ENCODE measurements at places on chromosomes 1 and 21.

DNA sequence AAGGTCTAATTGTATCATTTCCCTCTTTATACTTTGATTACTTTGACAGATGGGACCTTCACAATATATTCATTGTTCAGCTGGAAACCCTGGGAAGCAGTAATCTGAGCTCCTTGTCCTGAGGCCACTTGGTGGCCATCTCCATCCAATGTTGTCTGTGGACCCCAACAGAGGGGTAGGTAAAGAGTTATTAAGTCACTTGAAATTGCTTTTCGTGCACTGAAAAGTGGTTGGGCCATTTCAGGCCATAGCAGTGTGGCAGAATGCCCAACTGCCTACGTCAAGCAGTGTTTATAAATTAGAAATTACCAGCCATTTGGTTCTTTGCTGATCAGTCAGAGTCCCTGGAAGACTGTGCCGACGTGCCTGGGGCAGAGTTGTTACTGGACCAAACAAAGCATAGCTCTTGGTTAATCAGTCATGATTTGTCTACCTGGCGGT lies 308.3 kb upstream of the USP25 start:
- peaks cover 4% of the 10 kb centered on the region for H3K36me3 ChIP-seq
- no peaks in the 10 kb centered on the region for H3K27me3 ChIP-seq
- no peak overlapping the region for H3K27ac ChIP-seq
- no peak overlapping the region for H3K4me3 ChIP-seq
- no peak for DNase-seq

DNA sequence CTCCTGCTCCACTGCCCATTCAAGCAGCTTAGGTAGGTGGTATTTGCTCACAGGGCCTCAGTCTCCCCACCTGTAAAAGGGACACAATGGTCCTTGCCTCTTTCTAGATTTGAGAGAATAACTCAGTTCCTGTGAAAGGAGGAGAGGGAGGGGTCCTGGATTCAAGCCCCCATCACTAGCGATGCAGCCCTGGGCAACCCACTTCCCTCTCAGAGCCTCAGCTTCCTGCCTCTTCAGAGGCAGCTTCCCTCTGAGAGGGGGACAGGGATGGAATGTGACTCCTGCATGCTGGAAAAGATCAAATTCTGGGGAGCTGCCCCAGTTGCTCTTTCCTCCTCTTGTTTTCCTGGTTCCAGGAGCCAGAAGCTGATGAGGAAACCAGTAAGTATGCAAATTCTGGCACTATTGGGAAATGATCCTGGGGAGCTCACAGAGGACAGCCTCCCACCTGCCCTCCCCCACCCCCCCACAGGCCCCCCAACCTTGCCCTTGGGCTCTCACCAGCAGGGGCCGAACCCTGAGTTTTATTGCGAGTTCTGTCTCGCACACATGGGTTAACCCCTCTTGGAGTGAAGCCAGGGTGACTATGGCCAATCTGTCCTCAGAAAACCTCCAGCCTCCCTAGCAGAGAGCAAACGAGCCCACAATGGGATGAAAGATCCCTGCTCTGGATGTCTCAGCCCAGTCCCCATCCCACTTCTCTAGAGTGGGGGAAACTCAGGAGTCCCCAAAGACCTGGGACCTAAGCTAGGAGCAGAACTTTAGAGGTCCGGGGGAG lies 11.7 kb downstream of the ZC3H12A start:
- H3K36me3 ChIP-seq: peaks cover 20% of the 10 kb centered on the region
- no peak overlapping the region for H3K4me3 ChIP-seq
- DNase-seq: no peak
- peak overlapping the region; percentile 38 for H3K27ac ChIP-seq

- peaks cover 14% of the 10 kb centered on the region for H3K4me1 ChIP-seq
- no peak overlapping the region for H3K4me3 ChIP-seq
- peak overlapping the region; percentile 19 for H3K27ac ChIP-seq
- DNase-seq: no peak
Observed at GRCh38 chr1:246617768-246618167, 51.5 kb downstream of the CNST start.

- DNase-seq: no peak
- H3K4me1 ChIP-seq: peaks cover 7% of the 10 kb centered on the region
- no peak overlapping the region for H3K4me3 ChIP-seq
- H3K27me3 ChIP-seq: peaks cover 60% of the 10 kb centered on the region
Observed at GRCh38 chr1:150545486-150546032, 3.6 kb upstream of the ADAMTSL4 start.

- no peak for DNase-seq
- H3K4me3 ChIP-seq: no peak overlapping the region
- H3K36me3 ChIP-seq: no peaks in the 10 kb centered on the region
- no peak overlapping the region for H3K27ac ChIP-seq
Observed at GRCh38 chr1:156399355-156400125, 30.5 kb downstream of the RHBG start.

GRCh38 chr1:24999426-24999825 lies 69.3 kb upstream of the RUNX3 start:
- peaks cover 30% of the 10 kb centered on the region for H3K36me3 ChIP-seq
- H3K4me3 ChIP-seq: no peak overlapping the region
- peak overlapping the region; percentile 71 for H3K27ac ChIP-seq
- DNase-seq: no peak
- no peaks in the 10 kb centered on the region for H3K27me3 ChIP-seq
- peaks cover 84% of the 10 kb centered on the region for H3K4me1 ChIP-seq

GRCh38 chr1:153570874-153571273 lies 5.2 kb upstream of the S100A2 start:
- H3K27me3 ChIP-seq: peaks cover 4% of the 10 kb centered on the region
- peaks cover 48% of the 10 kb centered on the region for H3K4me1 ChIP-seq
- H3K4me3 ChIP-seq: no peak overlapping the region
- H3K36me3 ChIP-seq: no peaks in the 10 kb centered on the region
- DNase-seq: no peak
- H3K27ac ChIP-seq: no peak overlapping the region

DNA sequence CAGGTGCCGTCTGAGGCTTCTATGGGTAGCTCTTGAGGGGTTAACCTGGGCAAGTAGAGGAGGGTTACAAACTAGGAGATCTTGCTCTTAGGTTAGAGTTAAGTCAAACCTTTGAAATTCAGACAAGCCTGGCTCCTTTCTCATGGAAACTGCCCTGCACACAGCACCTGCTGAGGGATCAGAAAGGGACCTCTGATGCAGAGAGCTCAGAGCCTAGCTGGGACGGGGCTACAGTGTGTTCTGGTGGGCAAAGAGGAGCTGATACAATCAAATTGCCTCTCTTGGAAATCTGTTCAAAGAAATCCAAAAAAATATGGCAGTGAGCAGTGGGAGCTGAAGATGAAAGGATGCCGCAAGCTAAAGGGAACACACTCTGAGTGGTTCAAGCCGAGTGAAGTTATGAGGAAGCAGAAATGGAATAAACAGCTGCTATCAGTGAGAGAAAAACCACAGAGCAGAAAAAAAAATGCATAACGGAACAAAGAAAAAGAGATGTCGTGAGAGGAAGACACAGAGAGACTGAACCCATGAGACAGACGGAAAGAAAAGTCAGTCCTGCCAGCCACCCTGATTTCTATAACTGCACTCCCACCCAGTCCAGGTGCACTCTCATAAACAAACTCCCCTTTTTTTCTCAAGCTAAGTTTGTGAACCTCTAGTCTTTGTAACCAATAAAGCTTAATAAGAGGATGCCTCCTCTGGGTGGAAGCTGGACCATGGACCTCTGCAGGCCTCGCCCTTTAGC lies 26.6 kb downstream of the PAFAH2 start:
- peak; percentile 21 for DNase-seq
- H3K36me3 ChIP-seq: peaks cover 44% of the 10 kb centered on the region

- no peak overlapping the region for H3K27ac ChIP-seq
- H3K27me3 ChIP-seq: no peaks in the 10 kb centered on the region
- H3K4me1 ChIP-seq: no peaks in the 10 kb centered on the region
- no peak overlapping the region for H3K4me3 ChIP-seq
Observed at GRCh38 chr21:16619281-16619680, 889.5 kb downstream of the USP25 start.

DNA sequence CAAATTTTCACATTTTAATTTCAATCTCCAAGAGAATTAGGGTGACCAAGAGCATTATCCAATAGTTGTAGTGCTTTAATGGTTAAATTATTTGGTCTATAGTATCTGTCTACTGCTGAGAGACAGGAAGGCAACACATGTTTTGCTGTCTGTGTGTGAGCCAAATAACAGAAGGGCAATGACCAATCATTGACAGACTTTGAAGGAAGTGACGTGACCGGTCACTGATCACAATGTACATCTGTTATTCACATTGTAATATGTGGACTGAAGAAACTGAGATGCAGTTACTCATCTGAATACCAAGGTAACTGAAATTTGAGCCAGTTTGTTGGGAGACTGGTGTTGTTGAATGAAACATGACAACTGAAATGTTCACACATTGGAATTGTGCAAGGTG lies 196.7 kb downstream of the LRRC40 start:
- H3K4me1 ChIP-seq: no peaks in the 10 kb centered on the region
- H3K4me3 ChIP-seq: no peak overlapping the region
- no peaks in the 10 kb centered on the region for H3K27me3 ChIP-seq
- no peak overlapping the region for H3K27ac ChIP-seq
- no peaks in the 10 kb centered on the region for H3K36me3 ChIP-seq
- no peak for DNase-seq

GRCh38 chr1:154819628-154820590 lies 50.2 kb downstream of the KCNN3 start:
- no peaks in the 10 kb centered on the region for H3K27me3 ChIP-seq
- no peak overlapping the region for H3K27ac ChIP-seq
- peaks cover 6% of the 10 kb centered on the region for H3K4me1 ChIP-seq

GRCh38 chr1:147172168-147173016 lies at the start of gene PRKAB2:
Gene PRKAB2 (minus strand): TSS chr1:147172470. CDS start chr1:147172144, 326 bp downstream.
- peak within 1 kb of the TSS; percentile 96 for H3K27ac ChIP-seq
- peaks cover 31% of the 10 kb centered on the region for H3K36me3 ChIP-seq
- DNase-seq: peak; percentile 96
- peak within 1 kb of the TSS; percentile 99 for H3K4me3 ChIP-seq
- H3K4me1 ChIP-seq: peaks cover 31% of the 10 kb centered on the region

GRCh38 chr21:33750017-33750416 lies 107.7 kb downstream of the ITSN1 start:
- no peaks in the 10 kb centered on the region for H3K4me1 ChIP-seq
- H3K4me3 ChIP-seq: no peak overlapping the region
- DNase-seq: no peak
- no peaks in the 10 kb centered on the region for H3K27me3 ChIP-seq

DNA sequence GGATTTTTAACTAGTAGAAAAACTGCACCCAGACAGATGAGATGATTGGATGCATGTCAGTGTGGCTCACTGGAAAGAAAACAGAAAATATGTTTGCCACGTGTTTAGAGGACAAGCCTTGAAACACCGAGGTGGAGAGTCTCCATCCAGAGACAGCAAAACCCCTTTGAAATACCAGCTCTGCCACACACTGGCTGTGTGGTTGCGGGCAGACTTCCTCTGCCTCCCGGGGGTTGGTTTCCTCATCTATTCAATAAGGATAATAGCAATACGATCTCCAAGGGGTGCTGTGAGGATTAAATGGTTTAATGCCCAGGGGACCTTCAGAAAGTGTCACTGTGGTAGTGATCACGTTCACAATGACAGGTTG lies 67.2 kb upstream of the PARP1 start:
- peaks cover 9% of the 10 kb centered on the region for H3K4me1 ChIP-seq
- no peak overlapping the region for H3K4me3 ChIP-seq
- no peak for DNase-seq
- H3K27me3 ChIP-seq: no peaks in the 10 kb centered on the region

DNA sequence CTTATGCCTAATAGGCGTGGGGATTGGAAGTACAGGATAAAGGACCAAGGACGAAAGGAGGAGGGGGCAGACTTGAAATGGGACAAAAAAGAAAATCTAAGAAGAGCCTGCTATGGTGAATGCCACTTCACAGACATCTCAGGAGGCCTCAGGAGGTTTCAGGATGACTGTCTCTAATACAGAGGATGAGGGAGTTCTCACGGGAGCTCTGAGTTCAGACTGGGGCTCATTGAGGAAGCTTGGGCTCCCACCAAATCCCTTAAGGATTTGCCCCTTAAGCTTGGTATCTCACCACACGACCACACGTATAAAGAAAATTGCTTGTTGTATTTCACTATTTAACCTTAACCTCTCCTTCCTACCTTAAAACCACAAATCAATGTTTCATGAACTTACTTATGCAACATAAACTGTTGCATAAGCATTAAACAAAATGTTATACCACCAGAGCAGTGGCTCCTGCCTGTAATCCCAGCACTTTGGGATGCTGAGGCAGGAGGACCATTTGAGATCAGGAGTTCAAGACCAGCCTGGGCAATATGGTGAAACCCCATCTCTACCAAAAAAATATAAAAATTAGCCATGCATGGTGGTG lies 12.4 kb downstream of the SLC30A1 start:
- no peak overlapping the region for H3K27ac ChIP-seq
- no peaks in the 10 kb centered on the region for H3K36me3 ChIP-seq
- DNase-seq: no peak
- H3K4me1 ChIP-seq: peaks cover 14% of the 10 kb centered on the region
- no peak overlapping the region for H3K4me3 ChIP-seq

GRCh38 chr1:229383961-229384360 lies 41.1 kb upstream of the CCSAP start:
- H3K27ac ChIP-seq: no peak overlapping the region
- no peak for DNase-seq
- H3K4me1 ChIP-seq: no peaks in the 10 kb centered on the region
- peaks cover 3% of the 10 kb centered on the region for H3K27me3 ChIP-seq
- H3K36me3 ChIP-seq: no peaks in the 10 kb centered on the region

GRCh38 chr1:201941420-201942128 lies 4.8 kb downstream of the LMOD1 start:
- H3K36me3 ChIP-seq: no peaks in the 10 kb centered on the region
- DNase-seq: no peak
- no peak overlapping the region for H3K27ac ChIP-seq
- H3K4me3 ChIP-seq: no peak overlapping the region

DNA sequence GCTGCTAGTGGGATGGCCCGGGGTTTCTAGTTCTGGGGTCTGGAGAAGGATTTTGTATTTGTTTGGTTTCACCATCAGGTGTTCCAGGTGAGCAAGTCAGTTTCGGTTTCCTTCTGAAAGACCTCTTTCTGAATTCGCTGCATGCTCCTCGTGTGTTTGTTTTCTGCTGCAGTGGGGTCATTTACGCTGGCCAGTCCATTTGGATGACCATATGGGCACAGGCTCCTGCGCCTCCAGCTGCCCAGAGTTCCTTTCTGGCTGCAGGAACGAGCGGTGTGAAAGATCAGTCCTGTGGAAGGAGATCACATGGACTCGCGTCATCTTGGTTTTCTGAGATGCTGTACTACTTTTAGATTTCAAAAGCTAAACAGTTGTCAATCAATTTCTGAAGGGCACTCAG lies 83.7 kb upstream of the GCLM start:
- no peaks in the 10 kb centered on the region for H3K4me1 ChIP-seq
- no peaks in the 10 kb centered on the region for H3K36me3 ChIP-seq
- DNase-seq: no peak
- H3K27me3 ChIP-seq: peaks cover 14% of the 10 kb centered on the region
- no peak overlapping the region for H3K4me3 ChIP-seq

GRCh38 chr1:202684716-202685115 lies 25.5 kb downstream of the SYT2 start:
- no peak for DNase-seq
- no peak overlapping the region for H3K27ac ChIP-seq
- H3K4me1 ChIP-seq: no peaks in the 10 kb centered on the region
- H3K36me3 ChIP-seq: no peaks in the 10 kb centered on the region
